Kidney (tissue), 22 donors: ENCODE measurements at places on chromosomes 4 and X. TPM values are rescaled to one million over a fixed set of nuclear protein-coding genes. Genes with fewer than 3 reads are reported as not detected.

DNA sequence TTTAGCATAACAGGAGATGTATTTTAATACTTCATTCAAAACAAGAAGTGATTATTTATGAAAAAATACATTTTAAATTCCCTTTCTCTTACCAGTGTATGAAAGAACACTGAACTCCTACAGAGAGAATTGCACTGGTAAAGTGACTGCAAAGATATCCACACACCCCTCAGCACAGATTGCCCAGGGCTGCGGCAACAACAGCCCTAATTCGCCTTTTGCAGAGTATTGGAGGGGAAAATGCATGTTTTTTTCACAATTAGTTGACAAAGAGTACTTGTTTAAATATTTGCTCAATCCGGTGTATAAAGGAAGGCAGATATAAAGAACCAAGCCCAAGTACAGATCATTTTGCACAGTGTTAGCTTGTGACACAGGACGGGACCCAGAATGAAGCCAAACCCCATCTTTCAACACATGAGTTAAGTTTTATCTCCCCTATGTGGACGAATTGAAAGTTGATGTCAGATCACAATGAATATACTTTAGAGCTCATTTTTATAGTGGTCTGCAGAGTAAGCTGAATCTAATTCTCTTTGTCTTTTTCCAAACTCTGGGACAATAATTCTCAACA, 551.4 kb upstream of the IGFBP7 start:
- no peak overlapping the region for H3K27ac ChIP-seq
- no peak overlapping the region for H3K4me3 ChIP-seq
- H3K27me3 ChIP-seq, result no peaks in the 10 kb centered on the region
- no peaks in the 10 kb centered on the region for H3K36me3 ChIP-seq

DNA sequence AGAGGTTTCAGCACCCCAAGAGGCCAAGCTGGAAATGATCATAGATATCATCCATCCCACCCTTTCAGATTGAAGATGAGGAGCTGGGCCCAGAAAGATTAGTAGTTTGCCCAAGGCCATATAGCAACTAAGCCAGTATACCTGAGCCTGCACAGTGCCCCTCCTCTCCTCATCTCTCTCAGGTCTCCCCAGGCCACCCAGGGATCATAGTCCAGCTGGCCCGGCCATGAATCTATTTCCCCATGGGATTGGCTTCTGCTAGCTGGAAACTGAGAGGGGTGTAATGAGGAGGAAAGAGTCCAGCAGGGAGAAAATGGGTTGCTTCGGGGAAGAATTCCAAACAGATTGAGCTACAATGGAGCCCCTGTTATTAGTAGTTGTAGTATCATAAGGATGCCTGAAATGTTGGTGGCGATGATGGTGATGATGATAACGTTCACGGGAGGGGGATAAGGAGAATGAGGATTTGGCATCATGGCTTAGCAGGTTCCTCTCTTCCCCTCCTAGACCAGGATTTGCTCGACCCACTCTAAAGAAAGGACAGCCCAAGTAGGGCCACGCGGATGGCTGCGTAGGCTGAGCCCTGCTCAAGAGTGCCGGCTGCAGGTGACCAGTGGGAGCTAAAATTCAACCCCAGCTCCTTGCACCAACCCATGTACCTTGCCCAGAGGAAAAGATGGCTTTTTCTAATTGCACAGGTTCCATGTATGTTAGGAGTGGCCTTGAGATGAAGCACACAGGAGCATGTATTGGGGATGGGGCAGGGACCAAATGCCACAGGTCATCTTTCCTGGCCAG, 117.8 kb upstream of the PJA1 start:
- peaks cover 9% of the 10 kb centered on the region for H3K4me1 ChIP-seq
- H3K36me3 ChIP-seq, result no peaks in the 10 kb centered on the region
- no peak overlapping the region for H3K4me3 ChIP-seq
- H3K27ac ChIP-seq, result no peak overlapping the region

DNA sequence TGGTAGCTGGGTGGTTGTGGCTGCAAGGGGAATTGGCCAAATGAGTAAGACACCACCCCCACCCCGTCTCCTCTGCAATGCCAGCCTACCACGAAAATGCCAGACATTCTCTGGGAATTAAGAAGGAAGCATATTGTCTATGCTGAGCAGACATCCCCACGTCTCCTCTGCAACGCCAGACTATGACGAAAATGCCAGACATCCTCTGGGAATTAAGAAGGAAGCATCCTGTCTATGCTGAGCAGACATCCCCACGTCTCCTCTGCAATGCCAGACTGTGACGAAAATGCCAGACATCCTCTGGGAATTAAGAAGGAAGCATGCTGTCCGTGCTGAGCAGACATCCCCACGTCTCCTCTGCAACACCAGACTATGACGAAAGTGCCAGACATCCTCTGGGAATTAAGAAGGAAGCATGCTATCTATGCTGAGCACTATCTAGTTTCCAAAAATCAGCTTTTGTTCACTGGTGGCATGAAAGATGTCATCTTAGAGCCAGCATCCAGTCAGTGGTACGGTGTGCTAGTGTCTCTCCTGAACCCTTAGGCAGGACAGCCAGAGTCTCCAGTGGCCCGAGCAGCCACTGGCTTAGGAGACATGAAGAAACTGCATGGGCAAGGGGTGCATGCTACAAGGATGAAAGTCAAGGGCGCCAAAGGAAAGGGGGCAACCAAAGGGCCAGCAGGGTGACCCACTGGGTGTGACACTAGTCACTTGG, 339.8 kb upstream of the FRG1 start:
- no peaks in the 10 kb centered on the region for H3K4me1 ChIP-seq
- H3K36me3 ChIP-seq, result no peaks in the 10 kb centered on the region
- no peak overlapping the region for H3K27ac ChIP-seq
- no peak overlapping the region for H3K4me3 ChIP-seq
- no peaks in the 10 kb centered on the region for H3K27me3 ChIP-seq
- DNase-seq, result no peak

Gene MAPK10
- 54.5 TPM for total RNA-seq

GRCh38 chr4:4618847-4619246, 77.0 kb upstream of the STX18 start:
- no peaks in the 10 kb centered on the region for H3K4me1 ChIP-seq
- no peak overlapping the region for H3K4me3 ChIP-seq
- no peaks in the 10 kb centered on the region for H3K27me3 ChIP-seq
- no peak for DNase-seq

Gene CT47B1
- total RNA-seq, result not detected

Gene HS6ST2
- 2.0 TPM for total RNA-seq

DNA sequence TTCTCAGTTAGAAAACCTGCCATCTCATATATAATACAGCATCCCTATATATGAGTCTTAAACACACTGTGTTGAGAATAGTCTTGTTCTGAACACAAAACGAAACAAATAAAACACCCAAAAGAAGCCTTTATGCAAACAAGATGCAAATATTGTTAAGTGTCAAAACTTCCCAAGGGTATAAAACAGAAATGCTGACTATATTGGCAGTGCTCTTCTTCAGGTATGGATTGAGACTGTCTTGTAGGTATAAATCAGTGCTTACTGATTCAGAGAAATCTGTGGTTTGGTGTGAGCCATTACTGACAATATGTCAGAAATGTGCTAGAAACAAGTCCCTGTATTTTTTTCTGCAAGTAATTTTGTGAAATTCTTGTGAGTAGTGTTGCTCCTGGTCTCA, 82.8 kb upstream of the CTSO start:
- H3K4me1 ChIP-seq, result no peaks in the 10 kb centered on the region
- no peaks in the 10 kb centered on the region for H3K27me3 ChIP-seq
- H3K27ac ChIP-seq, result no peak overlapping the region
- DNase-seq, result no peak
- no peak overlapping the region for H3K4me3 ChIP-seq
